ENCODE measurements at places on chromosomes 12 and 14.

DNA sequence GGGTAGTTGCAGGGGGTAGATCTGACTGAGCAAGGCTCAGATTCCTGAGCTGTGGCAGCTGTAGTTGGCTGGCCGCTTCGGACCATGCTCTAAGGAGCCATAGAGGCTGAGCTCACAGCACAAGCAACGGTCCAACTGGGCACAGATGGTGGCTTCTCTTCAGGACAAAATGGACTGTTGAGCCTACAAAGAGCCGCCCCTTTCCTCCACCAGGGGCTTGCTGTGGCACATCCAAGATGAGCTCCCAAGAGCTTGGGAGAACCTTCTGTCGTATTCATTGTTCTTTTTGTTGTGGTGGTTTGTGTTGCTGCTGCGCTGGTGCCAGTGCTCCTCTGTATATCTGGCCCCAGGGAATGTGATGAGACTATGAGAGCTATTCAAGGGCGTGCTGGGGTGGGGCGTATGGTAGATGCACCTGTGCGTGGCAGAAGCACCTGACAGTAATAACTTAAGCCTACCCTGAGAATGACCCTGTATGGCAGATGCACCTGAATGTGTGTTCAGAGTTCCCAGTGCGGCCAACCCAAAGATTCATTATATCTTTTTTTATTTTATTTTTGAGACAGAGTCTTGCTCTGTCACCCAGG is 17.8 kb upstream of the LGALS3 start:
- no peak for DNase-seq

DNA sequence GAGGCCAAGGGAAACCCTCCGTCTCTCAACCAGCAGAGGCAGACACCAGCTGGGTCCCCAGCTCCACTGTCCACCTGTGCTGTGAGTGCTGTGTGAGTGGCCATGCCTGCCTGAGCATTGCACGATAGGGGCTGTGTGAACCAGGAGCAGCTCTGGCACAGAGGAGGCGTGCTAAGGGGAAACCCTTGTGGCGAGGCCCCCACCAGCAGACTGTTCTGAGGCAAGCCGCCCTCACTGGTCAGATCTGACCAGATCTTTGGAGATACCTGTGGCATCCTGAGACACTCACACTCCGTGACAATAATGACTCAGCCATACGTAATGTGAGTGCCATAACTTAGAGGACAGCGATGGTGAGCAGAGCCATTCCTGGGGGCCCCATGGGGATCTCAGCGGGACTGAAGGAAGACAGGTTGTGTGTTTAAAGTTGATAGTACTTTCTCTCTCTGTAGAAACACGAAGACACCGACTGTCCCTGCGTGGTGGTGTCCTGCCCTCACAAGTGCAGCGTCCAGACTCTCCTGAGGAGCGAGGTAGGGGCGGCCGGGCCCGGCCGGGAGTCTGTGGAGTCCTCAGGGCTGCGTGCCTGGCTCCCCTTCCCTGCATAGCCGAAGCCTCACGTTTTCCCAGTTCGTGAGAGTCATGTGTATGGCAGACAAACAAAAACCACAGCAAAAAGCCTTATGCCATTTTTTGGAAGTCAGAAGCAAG is 36.6 kb upstream of the AMN start:
- DNase-seq: no peak

- DNase-seq: no peak
Observed at GRCh38 chr12:102993537-102993936, 36.1 kb downstream of the ASCL1 start.

DNA sequence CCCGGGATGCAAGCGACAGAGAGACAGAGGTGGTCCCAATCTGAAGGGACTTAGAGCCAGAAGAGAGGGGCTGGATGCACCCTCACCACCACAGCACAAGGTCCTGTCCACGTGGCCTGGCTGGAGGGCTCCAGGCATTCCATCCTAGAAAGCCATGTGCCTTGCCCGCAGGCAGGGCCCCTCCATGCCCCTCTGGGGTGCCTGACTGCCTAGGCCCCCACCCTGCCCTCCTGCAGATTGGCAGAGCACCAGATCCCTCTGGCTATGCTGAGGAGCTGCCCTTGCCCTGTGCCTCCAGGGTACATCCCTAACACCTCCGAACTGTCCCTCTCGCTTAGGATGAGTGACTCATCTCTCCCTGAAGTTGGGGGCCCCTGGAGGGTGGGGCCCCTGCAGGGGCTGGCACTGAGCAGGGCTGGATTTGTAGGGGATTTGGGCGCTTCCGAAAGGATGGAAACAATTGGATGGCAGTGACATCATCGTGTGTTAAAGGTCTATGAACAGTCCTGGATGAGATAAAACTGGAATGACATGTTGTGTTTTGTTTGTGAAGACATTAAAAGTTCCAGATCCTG is 50.9 kb downstream of the CHGA start:
- peak; percentile 36 for DNase-seq

DNA sequence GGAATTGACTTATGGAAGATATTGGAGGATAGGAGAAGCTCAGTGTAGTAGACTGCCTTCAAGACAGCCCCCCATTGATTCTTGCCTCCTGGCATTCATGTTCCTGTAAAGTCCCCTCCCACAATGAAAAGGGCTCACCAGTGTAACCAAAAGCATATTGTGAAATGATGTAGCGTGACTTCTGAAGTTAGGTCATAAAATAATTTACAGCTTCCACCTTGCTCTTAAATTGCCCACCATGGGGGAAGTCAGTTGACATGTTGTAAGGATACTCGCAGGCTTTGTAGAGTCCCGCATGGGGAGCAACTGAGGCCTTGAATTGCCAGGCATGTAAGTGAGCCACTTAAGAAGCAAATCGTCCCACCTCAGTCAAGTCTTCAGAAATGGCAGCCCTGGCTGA is 25.1 kb downstream of the GTSF1 start:
- DNase-seq: no peak

DNA sequence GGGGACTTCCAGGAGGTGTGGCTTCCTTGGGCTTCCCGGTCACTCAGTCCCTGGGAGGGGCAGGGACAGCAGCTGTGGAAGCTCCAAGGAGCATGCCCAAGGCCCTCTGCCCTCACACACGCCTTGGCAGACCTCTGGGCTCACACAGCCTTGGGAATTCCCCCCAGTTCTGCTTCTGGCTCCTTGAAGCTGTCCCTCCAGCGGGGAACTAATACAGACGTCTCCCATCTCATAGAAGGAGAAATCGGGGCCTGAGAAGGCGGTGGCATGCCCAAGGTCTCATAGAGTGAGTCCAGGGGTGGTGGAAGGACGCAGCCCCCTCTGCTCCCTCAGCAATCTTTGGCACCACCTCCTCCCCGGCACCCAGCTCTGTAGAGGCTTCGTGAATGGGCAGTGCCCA is 15.7 kb upstream of the TMEM119 start:
- peak; percentile 63 for DNase-seq

GRCh38 chr12:103517161-103517560 is 21.4 kb upstream of the C12orf42 start:
- no peak for DNase-seq

DNA sequence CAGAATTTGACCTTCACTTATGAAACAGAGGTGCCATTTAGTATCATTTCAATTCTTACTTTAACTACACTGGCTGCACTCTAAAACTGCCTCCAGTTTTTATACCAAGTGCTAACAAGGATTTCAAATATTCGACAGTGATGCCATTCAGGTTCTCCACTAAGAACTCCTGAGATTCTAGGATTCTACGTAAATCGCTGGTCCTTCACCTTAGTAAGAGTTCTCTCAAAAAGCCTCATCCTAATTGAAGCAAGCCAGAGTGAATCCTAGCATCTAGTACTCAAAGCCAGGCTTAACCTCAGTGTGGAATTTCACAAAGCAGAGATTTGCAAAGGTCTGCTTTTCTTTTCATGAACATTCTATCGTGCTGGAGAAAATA is 3.5 kb downstream of the SLC38A2 start:
- no peak for DNase-seq

DNA sequence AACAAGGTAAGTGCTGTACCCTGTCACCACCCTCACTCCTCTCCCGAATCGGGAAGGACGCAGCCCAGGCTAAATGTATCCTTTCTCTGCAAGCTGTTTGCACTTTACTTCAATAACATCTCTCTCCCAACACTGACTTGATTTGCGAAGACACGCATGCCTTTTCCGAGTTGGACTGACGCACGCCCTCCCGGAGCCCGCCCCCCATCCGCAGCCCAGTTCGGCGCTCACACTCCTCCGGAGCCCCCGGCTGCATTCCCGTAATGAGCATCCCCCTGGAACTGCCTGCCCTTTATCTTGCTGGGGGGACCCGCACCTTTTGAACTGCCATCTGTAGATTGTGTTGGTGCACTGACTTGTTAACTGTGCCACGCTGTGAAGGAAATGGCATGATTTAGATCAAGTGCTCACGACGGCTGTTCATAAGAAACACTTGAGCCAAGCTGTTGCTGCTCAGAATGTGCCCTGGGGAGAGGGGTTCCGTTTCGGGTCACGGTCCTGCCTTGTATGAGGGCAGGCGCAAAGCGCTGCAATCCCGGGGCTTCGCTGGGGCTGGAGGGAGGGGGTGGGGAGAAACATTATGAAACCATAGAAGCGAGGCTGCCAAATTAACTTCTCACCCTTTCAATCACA is 176.6 kb upstream of the CDKN3 start:
- DNase-seq: no peak

DNA sequence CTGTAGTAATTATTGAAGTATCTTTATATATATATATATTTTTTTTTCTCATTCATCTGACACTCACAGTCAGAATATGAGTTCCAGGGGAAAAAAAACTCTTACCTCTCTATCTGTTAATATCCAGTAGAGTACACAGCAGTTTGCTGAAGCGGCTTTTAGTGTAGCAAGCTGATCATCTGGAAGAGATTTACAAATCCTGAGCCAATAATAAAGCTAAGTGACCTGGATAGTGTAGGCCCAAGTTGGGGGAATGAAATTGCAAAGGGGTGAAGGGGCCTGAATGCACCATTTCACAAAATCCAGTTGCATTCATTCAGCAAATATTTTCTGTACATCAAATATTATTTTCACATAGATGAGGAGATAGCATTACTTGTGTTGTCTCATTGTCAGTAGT is 234.6 kb upstream of the FLRT2 start:
- no peak for DNase-seq

DNA sequence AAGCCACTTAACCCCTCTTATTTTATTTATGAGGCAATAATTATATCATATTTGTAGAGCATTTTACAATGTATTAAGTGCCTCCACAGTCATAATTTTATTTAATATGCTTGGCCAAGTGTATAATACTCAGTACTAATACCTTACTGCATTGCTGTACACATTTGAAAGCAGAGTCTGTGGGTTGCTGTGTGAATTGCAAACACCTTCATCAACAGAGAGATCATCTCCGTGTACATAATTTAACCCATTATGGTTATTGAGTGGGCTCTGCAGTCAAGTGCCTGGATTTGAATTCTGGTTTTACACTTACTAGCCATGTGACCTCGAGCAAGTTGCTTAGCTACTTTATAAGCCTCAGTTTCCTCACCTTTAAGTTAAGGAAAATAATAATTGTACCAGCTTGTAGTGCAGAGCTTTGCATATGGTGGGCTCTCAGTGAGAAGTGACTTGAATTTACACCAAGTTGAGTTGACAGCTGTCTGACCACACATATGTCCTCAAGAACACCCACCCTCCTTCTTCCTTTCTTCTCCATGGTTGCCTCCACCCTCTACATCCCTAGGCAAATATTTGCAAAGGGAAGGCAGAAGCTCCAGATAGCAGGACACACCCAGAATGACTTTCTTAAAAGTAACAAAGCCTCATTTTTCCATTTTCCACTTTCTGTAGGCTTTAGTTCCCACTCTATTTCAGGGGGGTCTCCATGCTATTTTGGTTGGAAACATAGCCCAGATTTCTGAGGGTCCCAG is 12.3 kb downstream of the CRACR2A start:
- DNase-seq: no peak

- DNase-seq: no peak
Observed at GRCh38 chr12:29620030-29620429, 122.5 kb upstream of the OVCH1 start.

DNA sequence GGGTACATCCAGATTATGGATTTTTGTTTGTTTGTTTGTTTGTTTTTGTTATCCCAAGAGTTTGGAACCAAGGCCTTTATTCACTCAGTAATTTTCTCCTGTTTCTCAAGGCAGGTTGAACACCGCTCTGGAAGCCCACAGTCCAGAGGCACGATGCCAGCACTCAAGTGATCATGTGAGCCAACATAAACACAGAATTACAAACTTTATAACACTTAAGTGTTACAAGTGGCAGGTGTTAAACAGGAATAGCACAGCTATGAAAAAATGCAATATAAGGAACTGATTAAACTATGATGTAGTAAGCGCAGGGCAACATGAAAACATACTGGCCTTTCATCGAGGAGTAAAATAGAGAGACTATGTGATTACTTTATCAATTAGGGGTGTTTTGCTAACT is 1885.8 kb upstream of the SEL1L start:
- no peak for DNase-seq

DNA sequence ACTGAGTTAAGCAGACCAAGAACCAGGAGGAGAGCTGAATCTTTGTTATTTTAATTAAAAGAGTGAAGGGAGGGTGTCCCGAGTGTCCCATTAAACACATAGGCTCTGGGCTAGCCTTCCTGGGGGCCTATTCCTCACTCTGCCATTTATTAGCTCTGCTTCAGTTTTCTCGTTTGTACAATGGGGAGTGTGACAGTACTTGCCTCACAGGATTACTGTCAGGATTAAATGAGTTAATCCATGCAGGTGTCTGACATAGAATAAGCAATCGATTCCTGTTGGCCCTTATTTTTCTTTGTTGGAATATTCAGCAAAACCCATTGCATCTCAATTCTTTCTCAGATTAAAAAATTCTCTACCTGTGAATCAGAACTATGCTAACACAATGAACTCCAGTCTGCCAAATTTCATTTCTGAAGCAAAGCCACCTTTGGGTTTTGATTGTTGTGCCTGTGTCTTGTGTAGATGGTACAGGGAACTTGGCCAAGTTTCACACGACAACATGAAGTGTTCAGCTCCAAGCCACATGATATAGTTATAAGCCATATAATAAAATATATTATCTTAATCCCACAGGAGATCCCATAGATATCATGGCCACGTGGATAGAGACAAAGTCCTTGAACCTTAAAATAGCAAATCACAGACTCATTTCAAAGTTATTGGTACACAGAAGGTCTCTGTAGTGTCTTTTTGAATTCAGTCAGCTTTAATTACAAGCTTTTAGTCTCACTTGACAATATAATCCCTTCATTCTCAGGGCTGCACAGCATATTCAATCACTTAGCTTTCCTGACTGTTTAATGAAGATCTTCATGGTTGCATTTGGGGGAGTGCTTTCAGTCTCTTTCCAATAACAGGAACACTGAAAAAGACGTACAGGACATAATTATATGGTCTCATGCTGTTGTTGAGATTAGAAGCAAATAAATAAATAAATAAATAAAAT is 34.4 kb upstream of the CRY1 start:
- no peak for DNase-seq

DNA sequence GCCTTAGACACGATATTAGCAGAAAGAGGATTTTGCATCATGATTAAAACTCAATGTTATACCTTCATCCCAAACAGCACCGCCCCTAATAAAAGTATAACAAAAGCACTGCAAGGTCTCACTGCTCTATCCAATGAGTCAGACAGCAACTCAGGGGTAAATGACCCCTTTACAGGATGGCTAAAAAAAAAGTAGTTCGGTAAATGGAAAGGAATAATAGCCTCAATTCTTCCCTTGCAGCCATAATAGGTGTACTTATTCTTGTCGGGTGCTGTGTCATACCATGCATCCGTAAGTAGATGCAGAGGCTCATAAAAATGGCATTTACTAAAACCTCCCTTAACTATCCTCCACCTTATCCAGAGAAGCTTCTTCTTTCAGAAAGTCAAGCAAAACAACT is 53.9 kb upstream of the AP4S1 start:
- peak; percentile 17 for DNase-seq

GRCh38 chr14:64416348-64416932 is 28.3 kb downstream of the MTHFD1 start:
- peak; percentile 26 for DNase-seq
